ENCODE measurements at places on chromosomes 11 and 22.

- no peak for DNase-seq
Measured at GRCh38 chr22:36343070-36343719, 44.6 kb downstream of the MYH9 start.

DNA sequence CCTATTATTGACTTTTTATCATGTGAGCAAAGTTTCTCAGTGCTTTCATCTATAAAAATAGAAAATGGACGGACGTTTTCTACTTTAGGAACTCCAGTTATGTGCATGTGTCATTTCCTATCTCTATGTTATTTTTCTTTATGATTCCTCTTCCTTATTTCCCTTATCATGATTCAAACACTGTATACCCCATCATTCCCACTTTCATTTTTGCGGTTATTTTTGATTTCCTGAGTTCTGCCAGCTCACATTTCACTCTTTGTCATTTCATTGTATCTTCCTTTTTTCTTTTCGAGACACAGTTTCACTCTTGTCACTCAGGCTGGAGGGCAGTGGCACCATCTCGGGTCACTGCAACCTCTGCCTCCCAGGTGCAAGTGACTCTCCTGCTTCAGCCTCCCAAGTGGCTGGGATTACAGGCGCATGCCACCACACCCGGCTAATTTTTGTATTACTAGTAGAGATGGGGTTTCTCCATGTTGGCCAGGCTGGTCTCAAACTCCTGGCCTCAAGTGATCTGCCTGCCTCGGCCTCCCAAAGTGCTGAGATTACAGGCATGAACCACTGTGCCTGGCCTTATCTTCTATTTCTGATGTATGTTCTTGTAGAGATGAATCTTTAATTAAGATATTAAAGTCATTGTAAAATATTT is 21.5 kb downstream of the C11orf58 start:
- no peak for DNase-seq

DNA sequence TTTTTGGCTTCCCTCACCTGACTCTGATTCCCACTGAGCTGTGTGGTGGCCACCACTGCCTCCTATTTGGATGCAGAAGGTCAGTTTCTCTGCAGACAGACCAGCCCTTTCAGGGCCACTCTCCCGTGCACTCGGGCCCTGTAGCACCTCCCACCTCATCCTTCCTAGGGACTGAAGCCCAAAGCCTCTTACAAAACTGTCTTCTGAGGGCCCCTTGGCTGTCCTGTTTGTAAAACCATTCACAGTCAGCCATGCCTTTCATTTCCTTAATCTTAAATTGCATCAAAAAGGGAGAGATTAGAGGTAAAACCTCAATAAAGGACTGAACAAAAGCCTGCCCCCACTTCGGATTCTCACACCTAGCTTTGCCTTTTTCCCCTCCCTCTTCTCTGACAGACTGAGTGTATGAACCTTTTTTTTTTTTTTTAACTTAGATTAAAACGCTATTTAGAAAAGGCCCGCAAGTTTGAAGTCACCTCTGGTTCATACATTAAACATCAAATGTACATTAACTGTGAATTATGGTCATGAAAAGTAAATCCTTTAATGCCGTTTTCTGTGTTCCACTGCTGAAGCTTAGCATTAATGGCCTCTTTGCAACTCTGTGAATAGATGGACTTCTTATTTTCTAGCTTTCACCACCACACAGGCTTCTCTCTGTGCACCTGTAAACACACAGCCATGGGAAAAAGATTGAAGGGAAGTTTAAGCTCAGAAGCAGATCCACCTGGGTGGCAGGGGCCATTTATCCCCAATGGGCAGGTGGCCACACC is 247.2 kb upstream of the CADM1 start:
- DNase-seq: no peak

DNA sequence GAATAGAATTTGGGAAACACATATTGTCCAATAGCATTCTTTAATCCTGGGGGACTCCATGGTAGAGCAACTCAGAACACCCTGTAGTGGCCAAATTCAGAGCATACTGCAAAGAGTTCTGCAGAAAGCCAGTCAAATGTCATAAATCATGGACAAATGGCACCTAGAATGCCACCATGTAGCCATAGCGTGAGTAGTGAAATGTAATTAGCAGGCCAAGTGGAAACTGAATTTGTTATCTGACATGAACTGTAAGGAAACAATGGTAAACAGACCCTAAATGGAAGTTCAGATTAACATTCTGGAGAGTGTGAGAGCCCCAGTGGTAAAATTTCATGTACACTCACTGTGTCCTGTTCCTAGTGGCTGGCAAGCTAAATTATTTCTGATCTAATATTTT is 7.0 kb upstream of the PRSS23 start:
- DNase-seq: no peak

DNA sequence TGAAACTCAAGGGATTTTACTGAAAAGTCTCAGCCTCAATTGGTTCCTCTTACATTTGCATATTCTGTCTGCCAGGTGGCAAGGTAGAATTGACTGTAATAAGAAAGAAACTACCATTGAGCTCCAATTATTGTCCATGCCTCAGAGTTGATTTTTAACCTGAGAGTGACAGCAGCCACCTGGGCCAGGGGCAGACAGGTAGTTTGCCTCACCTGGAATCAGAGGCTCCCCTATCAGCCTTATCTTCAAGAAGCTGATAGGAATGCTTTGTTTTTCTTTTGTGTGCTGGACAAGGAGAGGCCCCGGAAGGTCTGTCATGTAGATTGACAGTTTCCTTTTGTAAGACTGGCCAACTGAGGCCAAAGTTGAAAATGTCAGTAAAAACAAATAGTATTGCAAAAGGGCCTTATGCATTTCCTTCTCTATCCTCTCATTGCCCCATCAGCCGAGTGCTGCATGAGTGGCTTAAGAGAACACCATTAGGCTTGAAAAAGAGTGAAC is 34.1 kb downstream of the CD44 start:
- DNase-seq: no peak

GRCh38 chr11:115591380-115591779 is 87.2 kb upstream of the CADM1 start:
- no peak for DNase-seq

- no peak for DNase-seq
Measured at GRCh38 chr11:117834838-117835443, 10.4 kb upstream of the FXYD2 start.

- no peak for DNase-seq
Measured at GRCh38 chr22:20741634-20742581, 32.0 kb upstream of the SERPIND1 start.

DNA sequence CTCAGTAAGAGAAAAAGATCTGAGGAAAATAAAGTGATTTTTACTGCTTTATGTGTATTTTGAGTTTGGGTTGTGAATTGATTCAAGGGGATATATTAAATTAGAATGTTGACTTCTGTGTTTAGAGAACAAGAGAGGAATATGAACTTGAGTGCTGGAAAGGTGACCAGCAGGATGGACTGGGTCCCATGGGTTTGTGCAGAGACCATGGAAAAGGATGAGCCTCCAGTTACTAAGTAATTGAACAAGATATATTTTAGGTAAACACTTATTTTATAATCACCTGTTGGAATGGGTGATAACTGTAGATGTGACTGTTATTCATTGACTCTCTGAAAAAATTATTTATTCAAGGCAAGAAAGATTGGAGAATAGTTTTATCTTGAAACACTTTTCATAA is 82.0 kb upstream of the TOP3B start:
- DNase-seq: no peak

DNA sequence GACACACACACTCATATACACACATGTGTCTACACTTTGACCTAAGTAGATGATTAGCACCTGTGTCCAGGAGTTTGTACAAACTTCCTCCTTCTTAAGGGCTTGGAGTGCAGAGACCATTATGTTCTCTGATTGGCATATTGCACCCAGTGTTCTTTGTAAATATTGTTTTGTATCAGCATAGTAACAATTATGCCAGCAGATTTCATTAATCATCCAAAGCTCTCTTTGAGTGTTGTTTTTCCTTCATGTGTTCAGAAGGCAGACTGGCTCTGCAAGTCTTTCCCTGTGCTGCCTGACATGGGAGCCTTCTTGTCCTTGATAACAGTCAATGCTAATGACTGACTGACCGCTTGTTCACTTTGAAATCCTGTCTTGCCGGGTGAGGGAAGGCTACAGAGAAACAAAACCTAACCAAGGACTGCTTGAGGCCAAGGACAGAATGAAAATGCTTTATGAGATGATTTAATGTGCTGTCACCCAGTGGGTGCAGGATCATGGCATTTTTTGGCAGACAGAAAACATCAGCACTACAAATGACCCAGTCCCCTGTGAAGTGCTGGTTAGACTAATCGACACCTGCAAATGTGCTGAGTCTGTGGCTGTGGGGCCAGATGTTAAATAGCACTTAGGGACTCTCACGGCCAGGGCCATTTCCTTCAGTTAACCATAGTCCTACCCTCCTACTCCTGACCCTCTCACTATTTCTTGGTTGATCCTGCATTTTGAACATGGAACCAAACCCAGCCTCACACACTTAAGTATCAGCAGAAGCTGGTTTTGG is 6.6 kb upstream of the BARX2 start:
- no peak for DNase-seq

DNA sequence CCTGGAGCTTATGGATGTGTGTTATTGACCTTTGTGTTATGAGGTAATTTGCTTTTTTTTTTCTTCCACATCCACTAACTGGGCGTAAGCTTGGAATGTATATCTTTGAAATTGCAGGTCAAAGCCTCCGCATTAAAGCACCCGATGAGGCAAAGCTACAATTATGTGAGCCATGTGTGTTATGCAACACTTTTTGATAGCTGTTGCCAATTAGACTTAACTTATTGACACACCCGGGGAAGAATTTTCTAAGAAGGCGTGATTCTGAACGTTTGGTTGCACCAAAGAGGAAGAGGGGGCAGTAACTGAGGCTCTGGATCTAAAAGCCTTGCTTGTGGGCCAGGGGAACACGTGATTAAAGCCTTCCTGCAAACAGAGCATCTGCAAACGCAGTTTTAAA is 610 bp upstream of the TEX12 start:
- DNase-seq: no peak

DNA sequence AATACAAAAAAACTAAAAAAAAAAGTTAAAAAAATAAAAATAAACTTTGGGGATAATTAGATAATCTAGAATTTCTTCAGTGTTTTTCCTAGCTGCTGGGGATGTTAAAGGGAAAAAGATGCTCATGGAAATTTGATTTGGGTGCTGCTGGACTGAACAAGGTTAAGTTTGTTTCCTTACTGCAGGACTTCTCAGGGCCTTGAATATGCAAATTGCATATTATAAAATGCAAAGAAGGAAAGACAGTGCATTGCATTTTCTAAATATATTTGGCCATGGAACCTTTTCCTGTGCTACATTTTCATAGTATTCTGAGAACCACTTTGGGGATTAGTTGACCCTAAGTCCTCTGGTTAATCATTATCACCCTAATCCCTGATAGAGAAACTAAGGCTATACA is 79.6 kb downstream of the ABTB2 start:
- no peak for DNase-seq

GRCh38 chr11:64876835-64877341 is 1.5 kb downstream of the EHD1 start:
- DNase-seq: no peak

DNA sequence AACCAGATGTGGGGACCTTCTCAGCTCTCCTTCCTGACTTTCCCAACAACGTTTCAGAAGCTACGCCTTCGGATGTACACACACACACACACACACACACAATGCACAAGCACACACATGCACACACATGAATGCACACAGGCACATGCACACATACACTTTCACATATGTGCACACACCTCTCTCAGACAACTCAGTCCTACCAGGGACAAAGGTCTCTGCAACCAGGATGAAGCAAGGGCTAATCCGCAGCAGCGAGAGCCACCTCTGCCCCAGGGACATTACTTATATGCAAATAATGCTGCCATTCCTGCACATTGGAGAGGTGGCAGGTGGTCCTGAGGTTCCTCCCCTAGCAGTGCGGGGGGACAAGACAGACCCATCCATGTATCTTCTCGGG is 27.4 kb upstream of the LINC01488 start:
- DNase-seq: no peak

- DNase-seq: no peak
Measured at GRCh38 chr22:47376901-47377505, 614.6 kb downstream of the TBC1D22A start.

- no peak for DNase-seq
Measured at GRCh38 chr22:46650078-46650810, 30.1 kb downstream of the GRAMD4 start.

DNA sequence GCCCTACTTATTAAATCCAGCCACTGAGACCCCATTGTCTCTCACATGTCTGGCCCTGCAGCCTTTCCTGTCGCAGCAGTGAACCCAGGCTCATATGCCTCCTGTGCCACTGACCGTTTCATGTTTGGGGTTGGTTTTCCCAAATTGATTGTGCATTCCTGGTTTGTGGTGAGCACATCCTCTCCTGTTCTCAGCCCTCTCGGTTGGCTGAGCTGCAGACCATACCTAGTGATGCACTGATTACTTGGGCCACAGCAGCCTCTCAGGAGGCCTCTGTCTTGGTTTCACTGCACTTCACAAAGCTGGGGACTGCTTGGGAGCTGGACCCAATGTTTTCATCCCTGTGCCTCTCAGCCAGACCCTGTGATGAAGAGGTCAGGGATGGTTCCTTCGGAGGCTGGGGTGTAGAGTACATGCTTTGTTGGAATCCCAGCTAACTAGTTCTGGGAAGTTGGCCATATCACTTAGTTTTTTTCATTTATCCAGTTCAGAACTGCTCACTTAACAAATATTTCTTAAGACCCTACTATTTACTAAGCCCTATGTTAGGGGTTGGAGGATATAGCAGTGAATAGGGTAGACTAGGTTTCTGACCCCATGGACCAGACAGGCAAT is 30.9 kb downstream of the PARVA start:
- no peak for DNase-seq

DNA sequence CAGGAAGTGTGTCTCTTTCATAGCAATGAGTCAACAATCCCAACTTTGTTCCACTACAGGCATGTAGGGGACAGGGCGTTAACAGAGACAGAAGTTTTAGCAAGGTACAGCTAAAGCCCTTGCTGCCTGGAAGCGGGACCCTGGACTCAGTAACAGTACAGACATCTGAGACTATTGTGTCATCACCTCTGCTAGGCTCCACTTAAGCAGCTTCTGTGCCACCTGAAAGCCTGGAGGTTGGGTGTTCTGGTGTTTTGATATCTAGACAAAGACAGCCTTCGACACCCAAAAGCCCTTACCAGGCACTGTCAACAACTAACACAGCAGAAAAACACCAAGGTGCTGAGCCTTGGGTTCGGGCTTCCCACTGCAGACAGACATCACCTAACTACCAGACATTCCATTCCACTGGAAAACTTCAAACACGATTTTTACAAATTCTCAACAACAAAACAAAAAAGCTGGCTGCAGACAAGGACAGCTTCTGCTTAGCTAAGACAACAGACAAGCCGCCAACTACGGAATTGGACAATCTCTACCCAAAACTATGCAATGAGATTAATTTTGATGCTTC is 20.6 kb upstream of the CHST1 start:
- DNase-seq: no peak

DNA sequence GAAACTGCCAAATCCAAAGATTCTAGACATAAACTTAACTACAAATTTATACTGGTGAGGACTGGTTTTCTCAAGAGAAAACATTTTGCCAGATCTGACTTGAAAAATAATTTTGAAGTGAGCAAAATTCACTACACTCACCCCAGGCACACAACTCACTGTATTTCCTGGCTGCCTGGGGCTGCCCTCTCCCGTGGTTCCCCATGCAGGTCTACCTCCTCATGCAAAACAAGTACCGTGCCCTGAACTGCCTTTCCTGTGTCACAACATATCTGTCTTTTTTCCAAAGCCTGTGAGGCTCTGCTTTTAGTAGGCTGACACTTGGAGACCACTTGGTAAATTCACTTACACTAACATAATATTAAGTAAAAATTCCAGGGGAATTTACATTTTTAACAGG is 76.4 kb downstream of the LIF start:
- no peak for DNase-seq

All from esophagus squamous epithelium (tissue), 5 donors.